Hindlimb muscle (tissue), 1 donor: ENCODE measurements at places on chromosomes 12 and 14. TPM values are rescaled to one million over a fixed set of nuclear protein-coding genes. Genes with fewer than 3 reads are reported as not detected.

GRCh38 chr12:54132976-54133771 is 55.6 kb downstream of the SMUG1 start:
- no peak for DNase-seq

GRCh38 chr14:27863166-27863565 is 903.4 kb upstream of the FOXG1 start:
- no peak for DNase-seq

DNA sequence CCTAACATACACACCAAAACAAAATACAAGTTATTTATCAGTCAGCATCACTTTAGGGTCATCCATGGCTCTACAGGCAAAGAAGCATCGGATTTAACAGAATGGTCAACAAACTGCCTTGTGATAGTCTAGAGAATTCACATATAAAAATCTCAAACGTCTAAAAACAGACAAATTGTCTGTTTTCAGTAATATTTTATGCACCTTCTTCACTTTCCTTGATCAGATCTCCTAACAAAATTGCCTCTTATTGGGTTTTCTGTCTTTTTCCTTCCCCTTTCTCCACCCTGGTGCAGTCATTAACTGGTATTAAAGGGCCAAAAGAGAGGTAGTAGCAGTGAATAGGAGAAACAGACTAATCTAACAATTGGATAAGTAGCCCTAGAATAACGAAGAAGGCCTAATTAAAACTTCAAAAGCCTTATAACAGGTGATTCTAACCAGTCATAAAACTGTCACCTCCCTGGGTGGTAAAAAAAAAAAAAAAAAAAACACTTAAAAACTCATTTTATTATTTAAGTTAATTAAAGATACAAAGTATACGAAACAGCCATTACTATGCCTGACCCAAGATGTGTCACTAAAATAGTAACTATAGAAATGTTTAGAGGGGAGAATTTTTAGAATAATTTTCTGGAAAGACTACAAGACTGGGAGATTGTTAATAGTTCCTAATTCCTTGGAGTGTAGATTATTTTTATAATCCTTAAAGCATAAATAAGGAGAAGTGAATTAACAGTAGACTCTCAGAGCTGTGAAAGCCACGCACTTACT is 1.5 kb downstream of the KIF21A start:
- no peak for DNase-seq

- DNase-seq, result no peak
Measured at GRCh38 chr12:106581543-106582248, 1.1 kb upstream of the RFX4 start.

Gene AQP6
- 0.09 TPM for polyA plus RNA-seq
